ENCODE measurements at places on chromosomes 7 and 10.

GRCh38 chr10:5659702-5660528, 6.5 kb downstream of the ASB13 start:
- DNase-seq, result no peak

DNA sequence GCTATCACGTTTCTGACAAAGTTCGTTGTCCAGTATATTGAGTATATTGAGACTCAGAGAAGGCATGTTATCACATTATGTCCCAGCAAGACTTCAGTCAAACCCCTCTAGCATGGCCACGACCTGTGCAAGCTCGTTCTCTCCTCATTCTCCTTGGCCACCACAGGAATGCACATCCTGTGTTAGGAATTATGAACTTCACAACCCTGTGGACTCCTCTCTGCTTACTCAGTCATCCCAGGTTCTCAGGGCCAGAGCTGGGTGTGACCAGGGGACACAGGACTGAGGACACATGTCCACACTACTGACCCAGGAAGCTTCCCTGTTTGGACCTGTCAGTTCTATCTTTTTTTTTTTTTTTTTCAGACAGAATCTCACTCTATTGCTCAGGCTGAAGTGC, 4.4 kb downstream of the SH2D4B start:
- DNase-seq, result no peak

DNA sequence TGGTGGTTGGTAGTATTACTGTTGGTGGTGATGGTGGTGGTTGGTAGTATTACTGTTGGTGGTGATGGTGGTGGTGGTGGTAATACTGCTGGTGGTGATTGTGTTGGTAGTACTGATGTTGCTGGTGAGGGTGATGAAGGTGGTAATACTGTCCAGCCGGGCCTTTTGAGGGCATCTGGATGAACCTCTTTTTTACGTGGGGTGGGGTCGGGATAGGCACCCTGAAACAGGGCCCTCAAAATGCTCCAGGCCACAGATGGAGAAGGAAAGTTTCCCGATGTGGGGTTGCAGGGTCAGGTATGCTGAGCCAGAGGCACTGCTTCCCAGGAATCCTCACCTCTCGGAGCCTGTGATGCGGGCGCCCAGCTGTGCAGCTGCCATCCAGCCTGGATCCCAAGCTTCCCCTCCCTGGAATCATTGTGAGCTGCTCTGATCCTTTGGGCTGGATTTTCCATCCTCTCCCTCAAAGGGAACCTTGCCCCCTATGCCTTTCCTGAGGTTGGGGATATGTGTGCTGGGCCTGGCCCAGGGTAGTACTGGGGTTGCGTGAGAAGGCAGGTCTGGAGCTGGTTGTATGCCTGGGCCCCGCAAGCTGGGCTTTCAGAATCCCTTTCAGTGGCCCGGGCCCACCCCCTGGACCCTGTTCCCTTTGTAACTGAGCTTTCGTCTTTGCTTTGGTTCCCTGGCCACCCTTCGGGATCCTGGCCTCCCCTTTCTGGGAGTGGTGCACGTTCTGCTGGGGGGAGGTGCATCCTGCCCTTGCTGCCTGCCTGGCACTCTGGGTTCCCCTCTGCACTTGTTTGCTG, 43.3 kb downstream of the DOCK1 start:
- no peak for DNase-seq

DNA sequence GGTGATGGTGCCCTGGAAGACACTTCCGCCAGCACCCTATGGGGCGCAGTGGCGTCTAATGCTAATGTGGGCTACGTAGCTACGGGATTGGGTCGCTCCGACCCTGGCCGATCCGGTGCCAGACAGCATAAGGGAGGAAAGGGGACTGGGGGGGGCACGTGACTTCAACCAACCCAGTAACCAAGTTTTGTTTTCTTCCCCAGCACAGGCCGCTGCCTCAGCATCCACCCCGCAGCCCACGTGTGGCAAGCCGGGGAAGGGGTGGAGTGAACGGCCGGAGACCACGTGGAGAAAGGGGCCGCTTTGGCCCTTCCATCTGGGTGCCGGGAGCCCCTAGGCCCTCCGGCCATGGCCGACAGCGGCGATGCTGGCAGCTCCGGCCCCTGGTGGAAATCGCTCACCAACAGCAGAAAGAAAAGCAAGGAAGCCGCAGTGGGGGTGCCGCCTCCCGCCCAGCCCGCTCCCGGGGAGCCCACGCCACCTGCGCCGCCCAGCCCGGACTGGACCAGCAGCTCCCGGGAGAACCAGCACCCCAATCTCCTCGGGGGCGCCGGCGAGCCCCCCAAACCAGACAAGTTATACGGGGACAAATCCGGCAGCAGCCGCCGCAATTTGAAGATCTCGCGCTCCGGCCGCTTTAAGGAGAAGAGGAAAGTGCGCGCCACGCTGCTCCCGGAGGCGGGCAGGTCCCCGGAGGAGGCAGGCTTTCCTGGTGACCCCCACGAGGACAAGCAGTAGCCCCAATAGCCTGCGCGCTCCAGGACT, 2.5 kb downstream of the PRR15 start:
- DNase-seq, result no peak

GRCh38 chr10:20858292-20859124, 38.6 kb downstream of the NEBL start:
- no peak for DNase-seq

DNA sequence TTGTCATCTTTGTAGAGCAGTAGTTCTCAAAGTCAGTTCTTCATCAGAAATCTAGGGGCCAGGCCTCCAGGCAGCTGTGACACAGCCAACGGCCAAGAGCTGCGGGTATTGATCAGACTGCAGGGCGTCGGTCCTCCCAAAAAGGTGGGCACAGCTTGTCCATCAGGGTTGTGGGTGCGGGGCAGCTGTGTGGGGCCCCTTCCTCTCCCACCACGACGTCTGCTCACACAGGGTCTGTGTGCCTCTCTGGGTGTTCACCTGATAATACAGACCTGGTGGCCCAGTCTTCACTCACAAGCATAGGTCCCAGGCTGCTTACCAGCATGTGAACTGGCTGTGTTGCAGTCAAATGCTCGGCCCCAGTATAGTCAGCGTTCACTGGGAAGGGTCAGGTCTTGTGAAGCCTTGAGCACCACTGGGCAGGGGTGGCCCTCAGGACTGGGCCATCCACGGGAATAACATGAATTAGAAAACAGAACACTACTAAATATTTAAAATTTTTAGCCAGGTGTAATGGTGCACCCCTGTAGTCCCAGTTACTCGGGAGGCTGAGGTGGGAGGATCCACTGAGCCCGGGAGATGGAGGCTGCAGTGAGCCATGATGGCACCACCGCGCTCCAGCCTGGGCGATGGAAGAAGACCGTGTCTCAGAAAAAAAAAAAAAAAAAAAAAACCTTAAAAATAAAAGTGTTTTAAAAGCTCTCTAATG, 102.8 kb upstream of the DIP2C start:
- DNase-seq, result no peak

GRCh38 chr7:44182827-44183226, 6.4 kb downstream of the GCK start:
- DNase-seq, result no peak

DNA sequence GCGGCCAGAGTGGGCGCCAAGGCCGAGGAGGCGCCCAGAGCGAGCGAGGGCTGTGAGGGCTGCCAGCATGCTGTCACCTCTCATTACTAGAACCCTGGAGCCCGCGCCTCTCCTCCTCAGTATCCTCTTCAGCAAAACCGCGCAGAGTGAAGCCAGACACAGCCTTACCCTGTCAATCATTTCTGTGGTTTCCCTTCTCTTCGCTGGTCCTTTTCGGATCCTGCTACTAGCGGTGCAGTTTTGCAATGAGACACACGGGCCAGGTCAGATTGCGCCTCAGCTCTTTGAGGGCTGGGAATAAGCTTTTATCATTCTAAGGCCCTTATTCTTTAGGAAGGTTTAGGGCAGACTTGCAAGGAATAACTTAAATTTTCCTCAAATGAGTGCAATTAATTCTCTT, 55.5 kb upstream of the FAM171A1 start:
- DNase-seq, result no peak

DNA sequence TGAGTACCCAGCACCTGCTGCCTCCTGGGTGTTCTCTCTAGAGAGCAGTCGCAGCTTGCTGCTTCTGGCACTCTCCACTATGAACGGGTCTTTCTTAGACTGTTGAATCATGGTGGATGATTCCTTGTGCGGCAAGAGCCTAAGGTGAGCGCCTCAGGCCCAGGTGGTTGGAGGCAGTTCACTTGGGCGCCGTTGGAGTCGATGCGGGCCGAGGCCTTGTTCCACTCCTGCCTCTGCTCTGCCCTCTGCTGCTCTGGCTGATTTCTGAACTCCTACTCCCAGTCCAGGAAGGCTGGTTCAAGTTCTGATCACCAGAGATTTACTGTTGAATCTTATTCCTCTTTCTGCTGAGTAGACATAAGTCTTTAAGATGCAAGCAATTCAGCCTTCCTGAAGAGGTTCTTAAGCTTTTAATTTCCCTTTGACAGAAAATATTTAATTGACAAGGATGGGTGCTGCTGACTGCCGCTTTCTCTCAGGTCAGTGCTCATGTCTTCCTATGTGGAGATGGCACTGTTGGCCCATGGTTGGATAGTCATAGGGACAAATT, 10.4 kb downstream of the YKT6 start:
- no peak for DNase-seq

DNA sequence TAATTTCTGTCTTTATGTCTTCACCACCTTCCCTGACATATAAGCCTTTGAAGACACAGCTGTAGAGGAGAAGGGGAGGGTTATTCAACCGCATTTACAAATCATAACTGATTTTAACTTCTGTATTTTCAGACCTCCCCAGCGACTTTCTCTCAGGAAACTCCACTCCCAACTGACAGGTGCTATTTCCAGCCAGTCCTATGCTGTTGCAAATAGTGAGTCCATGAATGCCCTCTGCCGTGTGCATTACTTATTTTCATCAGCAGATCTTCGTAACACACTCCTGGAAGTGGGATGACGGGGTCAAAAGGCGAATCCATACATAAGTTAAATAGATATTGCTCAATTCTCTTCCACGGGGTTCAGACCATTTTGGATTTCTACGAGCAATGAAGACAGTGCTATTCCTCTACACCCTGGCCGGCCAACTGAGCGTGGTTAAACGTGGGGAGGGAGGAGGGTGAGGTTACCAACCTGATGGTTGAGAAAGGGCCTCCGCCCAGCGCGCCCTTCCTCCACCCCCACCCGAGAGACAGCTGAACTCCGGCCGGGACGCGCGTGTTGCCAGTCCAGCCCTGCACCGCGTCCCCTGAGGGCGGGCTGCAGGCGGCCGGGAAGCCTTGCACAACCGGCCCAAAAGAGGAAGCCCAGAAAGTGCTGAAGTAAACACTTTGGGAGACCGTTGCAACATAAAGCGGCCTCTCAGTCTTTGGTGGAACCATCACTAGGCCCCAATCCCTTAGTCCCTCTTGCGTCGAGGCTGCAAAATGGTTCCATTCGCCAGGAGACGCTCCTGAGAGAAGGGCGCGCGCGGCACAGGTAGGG, at the start of gene APBB1IP:
TSS of gene APBB1IP (plus strand) at position 705 of the 825 bp plus-strand sequence. CDS start 53,986 bp downstream, outside the sequence.
- peak; percentile 53 for DNase-seq

DNA sequence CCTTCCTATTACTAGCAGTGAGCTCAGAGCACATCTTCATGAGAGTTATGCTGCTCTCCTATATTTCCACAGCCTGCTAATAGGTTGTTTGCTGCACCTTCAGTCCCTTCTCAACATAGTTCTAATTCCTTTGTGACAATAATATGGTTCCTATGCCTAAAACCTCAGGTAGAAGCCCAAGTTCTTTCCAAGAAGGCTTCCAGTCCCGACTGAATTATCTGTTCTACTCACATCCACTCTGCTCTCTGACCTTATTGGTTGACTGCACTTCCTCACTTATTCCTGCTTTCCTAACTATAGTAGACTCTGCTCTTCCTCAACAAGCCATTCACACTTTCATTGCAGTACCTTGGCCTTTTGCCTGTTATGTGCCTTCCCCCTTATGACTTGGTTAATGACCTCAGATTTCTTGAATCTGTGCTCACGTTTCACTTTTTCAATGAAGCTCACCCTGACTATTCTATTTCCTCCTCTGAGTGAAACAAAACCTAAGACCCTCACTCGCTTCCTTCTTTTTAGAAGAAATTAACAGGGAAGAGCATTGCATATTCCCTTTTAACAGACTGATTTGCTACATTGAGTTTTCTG, 132.7 kb downstream of the MDFIC start:
- DNase-seq, result no peak

DNA sequence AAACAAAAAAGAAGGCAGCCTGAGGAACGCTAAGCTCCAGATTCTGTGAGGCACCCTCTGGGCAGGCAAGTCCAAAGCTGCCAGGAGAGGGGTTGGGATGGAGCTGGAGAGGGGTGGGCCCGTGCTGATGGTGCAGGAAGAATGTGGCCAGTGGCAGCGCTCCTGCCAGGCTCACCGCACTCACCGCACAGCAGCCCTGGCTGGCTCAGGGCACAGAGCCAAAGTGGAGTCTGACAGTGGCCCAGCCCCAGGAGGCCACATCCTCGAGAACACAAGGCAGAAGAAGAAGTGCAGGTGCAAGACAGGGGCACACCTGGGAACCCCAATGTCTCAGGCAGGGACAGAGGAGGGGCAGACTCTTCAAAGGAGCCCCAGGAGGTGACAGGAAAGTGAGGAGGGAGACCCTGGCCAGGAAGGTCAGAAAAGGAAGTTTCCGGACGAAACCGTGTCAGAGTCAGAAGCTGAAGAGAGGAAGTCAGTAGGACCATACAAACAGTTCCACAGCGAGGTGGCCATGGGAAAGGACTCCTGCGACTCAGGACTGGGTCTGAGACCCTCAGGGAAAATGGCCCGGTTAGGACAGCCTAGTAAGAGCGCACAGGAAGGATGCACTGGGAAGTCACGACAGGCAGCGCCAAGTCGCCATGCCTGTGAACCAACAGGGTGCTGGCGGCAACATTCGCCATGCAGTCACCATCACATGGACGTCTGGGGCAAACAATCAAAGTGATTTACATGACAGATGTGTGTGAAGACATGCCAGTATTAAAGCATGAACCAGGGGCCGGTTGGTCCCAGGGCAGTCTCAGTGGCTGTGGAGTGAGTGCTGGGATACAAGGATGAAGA, 54.4 kb downstream of the COBL start:
- no peak for DNase-seq

DNA sequence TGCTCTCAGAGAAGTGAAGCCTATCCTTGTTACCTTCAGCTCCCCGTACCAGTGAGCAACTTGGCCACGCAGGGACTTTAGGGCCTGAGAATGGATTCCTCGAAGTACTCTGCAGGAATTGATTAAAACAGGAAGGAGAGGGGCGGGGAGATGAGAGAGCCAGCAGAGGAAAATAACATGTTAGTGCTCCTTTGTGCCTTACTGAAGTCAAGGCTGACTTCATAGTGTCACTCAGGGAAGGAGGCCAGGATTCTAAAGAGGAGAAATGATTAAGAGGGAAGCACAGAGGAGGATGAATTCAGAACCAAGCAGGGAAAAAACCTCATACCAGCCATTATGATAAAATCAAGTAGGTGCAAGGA, 195.6 kb upstream of the RHOBTB1 start:
- no peak for DNase-seq

DNA sequence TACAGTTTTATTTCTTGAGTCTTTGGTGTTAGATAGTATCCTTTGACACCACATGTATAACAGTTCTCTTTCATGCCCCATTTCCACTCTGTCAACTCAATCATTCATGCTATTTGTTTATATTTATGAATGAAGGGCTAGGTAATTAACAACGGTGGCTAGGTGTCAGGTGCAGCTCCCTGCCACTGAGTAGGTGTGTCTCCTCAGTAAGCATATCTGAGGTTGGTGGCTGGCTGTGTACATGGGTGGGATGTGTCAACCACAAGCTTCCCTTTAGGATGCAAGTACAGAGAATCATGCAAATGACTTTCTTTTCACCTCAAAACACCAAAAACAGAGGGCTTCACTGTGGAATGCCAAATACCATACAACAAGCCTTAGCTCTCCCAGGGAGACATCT, 83.4 kb downstream of the ZNF365 start:
- DNase-seq, result no peak

GRCh38 chr10:28738200-28738599, 60.9 kb downstream of the BAMBI start:
- no peak for DNase-seq

- no peak for DNase-seq
Observed at GRCh38 chr7:74179935-74180604, 5.9 kb downstream of the EIF4H start.

Data from AG09309 (cell line).